ENCODE measurements at places on chromosomes 12 and 14.

GRCh38 chr12:6279256-6279628 is 31.2 kb upstream of the PLEKHG6 start:
- DNase-seq: no peak

DNA sequence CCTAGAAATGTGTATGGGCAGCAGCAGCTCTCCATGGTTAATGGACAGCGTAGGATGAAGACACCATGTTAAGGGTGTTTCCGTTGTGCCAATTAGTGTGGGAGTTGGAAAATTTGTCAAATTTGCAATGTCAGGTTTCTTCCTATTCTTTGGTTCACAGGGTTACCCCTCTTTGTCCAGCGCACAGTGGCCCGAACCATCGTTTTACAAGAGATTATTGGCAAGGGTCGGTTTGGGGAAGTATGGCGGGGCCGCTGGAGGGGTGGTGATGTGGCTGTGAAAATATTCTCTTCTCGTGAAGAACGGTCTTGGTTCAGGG is 26.0 kb upstream of the TAMALIN start:
- DNase-seq: no peak

GRCh38 chr14:100019156-100019744 is 46.0 kb upstream of the EVL start:
- DNase-seq: no peak

- no peak for DNase-seq
These were observed 53.1 kb upstream of the GNG2 start for GRCh38 chr14:51807356-51807755.

DNA sequence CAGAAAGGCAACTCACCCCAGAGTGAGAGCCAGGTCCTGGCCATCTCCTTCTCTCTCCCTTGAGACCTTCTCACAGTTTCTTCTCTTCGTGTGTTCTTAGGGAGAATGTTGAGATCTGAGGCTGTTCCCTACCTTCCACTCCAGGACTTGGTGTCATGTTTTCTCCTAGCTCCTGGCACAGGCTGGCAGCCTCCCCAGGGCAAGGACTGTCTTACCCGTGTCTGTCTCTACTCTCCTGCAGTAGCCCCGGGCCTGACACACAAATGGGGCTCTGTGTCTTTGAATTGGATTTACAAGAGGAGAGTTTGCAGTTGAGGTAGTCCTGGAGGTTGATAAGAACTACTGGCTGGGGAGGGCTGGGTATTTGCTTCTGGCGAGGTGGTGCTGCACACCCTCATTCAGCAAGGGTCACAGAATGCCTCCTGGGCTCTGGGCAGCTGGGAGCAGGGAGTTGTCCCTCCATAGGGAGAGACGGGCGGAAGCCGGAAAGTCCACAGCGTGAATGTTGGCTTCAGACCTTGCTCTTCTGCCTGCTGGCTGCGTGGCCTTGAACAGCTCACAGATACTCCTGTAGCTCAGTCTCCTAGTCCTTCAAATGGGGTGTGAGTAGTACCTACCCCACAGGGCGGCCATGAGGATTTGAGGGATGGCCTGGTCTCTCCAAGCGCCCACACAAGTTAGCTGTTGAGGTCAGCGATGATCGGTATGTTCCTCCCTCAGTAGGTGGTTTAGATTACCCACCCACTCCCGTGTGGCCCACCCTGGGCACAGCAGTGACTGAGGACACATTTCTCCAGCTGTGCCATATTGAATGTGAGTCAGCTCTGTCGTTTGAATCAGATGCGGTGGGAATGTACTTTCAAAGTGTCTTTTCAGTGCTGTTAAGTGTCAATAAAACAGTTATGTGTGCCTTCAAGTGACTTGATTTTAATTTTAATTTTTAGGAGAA is 10.2 kb downstream of the EP400 start:
- DNase-seq: no peak

- DNase-seq: no peak
These were observed 12.0 kb upstream of the GALNT6 start for GRCh38 chr12:51403159-51403558.

- no peak for DNase-seq
These were observed 281.1 kb upstream of the AMIGO2 start for GRCh38 chr12:47360771-47361388.

DNA sequence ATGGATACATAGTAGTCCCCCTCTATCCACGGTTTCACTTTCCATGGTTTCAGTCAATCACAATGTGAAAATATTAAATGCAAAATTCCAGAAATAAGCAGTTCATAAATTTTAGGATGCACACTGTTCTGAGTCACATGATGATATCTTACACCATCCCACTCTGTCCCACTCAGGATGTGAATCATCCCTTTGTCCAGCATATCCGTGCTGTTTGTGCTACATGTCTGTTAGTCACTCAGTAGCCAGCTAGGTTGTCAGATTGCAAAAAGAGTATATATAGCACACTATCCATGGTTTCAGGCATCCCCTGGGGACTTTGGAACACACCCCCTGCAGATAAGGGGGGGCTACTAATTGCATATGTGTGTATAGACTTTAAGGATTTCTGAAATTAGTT is 8.1 kb upstream of the NAA30 start:
- DNase-seq: no peak

- DNase-seq: no peak
These were observed 75.5 kb upstream of the OVCH1 start for GRCh38 chr12:29572938-29573337.

DNA sequence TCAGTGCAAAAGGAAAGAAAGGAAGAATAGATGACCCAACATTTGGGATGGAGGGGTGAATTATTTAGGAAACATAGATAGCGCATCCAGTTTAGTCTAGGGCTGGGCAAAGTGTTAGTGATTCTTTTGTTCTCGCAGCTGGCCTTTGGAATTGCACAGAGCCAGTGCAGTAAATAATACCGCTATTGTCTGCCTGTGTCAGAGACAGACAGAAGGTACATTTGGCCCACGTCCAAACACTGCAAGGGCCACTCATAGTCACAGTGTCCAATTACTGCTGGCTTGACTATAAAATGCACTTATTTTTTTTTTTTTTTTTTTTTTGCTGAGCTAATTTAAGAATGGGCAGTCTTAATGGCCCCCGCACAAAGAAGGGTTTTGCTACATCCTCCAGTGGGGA is 638.6 kb downstream of the BCL11B start:
- peak; percentile 77 for DNase-seq

GRCh38 chr14:99996951-99997571 is 68.2 kb upstream of the EVL start:
- DNase-seq: no peak

DNA sequence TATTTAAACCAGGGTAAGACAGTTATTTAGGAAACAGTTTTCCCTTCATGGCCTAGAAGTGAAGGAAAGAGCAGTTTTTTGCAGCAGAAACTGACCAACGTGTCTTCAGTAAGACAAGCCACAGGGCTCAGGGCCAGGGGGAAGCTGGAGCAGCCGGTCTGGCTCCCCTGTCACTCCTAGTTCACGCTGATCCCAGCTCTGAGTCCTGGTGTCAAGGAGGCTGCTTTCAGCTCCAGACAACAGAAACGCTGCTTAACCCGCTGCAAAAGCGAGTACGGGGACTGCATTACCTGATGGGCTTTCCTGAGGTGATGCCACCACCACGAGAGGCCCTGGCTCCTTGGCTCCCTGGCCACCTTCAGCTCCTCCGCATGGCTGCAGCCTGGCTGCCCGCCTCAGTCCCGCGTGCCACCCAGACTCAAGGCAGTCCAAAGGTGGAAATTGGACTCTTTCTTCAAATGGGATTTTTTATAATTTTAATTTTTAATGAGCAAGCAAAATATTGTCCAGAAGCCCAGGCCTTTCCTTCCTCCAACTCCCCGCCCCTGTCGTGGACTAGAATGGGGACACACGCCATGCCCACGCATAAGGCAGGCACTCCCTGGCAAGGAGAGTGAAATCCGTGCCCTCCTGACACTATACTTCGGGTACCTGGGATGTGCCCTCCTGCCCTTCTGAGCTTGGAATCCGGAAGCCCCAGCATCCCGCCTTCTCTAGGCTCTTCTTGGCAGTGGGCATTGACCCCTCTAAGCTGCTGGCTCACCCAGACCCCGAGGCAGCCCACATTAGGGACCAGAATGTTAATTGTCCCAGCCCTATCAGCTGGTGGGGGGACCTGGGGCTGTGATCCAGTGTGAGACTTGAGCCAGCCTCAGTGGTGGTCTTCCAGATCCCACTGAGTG is 85.0 kb downstream of the PAPOLA start:
- no peak for DNase-seq

DNA sequence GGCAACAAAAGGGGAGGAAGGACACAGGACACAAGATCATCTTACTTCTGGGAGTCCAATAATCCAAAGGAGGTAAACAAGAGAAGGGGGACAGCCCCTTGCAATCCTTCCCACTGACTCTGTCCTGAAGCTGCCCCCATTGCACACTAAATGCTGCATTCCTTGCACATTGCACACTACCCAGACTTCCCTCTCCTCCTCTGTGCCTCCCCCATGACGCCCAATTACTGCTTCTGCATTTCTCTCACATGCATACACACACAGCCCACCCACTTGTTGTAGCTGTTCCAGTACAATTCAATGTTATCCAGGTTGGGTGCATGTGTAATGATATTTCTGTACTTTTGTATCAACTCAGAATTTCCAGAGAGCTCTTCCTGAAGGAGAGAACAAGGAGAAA is 5.5 kb downstream of the NDRG2 start:
- no peak for DNase-seq

- DNase-seq: no peak
These were observed 57.2 kb upstream of the AEBP2 start for GRCh38 chr12:19382111-19382526.

GRCh38 chr12:46617167-46617566 is 208.6 kb downstream of the SLC38A4 start:
- DNase-seq: no peak

DNA sequence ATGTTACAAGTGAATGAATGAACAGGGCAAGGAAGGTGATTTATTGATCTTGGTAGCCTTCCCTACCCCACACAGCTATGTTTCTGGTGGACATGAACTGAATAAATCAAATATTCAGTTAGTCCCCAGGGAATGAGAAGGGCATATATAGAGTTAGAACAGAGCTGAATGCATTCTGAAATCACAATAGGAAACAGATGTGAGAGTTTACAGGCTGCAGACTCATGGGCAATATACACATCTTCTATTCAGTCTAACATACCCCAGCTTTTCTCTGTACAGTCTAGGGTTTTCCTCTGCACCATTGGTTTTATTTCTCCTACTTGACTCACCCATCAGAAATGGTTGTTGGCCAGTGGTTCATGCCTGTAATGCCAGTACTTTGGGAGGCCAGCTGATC is 7.3 kb upstream of the STX2 start:
- DNase-seq: no peak

DNA sequence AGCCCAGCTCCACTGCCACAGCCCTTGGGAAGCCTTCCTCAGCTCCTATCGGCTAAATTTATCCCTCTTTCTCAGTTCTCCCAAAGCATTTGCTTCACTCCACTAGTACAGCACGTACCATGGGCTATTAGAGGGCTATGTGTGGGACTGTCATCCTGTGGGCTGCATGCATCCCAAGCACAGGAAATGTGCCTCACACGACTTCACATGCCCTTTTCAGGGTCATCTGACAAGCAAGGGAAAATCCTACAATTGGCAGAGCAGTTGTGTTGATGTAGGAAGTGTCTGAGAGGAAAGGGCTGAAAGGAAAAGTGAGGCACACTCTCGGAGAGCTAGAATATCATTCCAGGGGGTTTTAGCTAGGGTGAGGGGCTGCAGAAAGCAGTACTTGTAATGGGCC is 47.6 kb downstream of the NINJ2 start:
- DNase-seq: no peak

DNA sequence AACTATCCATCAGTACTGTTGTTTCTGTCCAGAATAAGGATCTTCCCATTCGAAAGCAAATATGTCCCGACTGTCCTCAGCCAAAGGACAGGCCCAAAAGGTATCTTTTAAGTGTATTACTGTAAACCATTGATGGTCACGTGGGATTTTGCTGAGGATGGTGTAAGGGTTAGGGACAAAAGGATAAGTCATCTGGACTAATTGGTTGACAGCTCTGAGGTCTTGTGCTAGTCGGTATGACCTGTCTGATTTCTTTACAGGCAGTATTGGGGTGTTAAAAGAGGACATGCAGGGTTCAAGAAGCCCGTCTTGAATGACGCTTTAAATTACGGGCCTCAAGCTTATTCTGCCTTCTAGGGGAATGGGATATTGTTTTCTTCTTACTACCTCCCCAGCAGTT is 24.4 kb downstream of the CLEC2A start:
- no peak for DNase-seq

GRCh38 chr14:36503771-36504741 is 16.0 kb downstream of the NKX2-1 start:
- DNase-seq: peak; percentile 51

- DNase-seq: no peak
These were observed 257.5 kb upstream of the HMGA2 start for GRCh38 chr12:65566751-65567150.

DNA sequence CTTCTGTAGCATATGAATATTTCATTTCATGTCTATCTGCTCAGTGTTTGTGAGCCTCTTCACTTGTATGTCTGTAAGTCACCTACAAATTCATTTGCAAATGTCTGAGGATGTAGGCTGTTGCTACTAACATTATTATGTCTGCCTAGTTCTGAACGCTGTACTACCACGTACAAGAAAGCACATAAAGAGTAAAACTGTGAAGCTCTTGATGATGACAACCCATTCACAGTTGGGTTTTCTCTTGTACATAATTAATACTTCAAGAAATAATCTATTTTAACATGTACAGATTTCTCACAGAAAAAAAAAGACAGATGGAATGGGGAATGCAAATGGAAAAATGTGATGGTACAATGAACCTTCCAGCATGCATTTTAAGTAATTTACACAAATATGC is 64.3 kb upstream of the CPNE8 start:
- DNase-seq: no peak

- peak; percentile 11 for DNase-seq
These were observed 790 bp downstream of the GTF2A1 start for GRCh38 chr14:81219759-81220579.

- no peak for DNase-seq
These were observed 5.5 kb downstream of the CNTN1 start for GRCh38 chr12:40697566-40698259.

GRCh38 chr12:110010853-110011723 is 11.9 kb downstream of the ANKRD13A start:
- DNase-seq: no peak

DNA sequence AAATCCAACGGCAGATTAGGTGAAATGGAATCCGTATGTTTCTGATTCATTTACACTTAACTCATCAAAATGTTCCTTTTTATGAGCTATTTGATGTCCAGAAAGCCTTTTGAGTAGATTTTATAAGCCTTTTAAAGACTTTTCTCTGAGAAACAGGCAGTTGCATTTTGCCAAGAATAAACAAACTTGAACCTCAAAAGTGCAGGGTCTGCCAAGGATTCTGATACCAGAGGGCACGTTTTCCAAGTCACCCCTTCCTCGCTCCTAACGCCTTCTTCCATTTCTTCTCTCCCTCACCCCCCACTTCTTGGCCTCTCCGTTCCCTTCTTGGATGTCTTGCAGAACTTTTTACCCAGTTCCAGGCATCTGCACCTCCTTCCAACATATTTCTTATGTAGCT is 200.6 kb upstream of the TBX3 start:
- DNase-seq: no peak

GRCh38 chr12:58988643-58989344 is 68.5 kb upstream of the LRIG3 start:
- no peak for DNase-seq

GRCh38 chr12:93683410-93683809 is 6.2 kb downstream of the CRADD start:
- no peak for DNase-seq

GRCh38 chr12:89742337-89743022 is 33.8 kb upstream of the ATP2B1 start:
- DNase-seq: no peak
